ENCODE measurements at places on chromosomes 4 and X.

GRCh38 chr4:163330916-163331628 lies 1.3 kb downstream of the NPY1R start:
- no peak for DNase-seq

- no peak for DNase-seq
These were observed 174.3 kb upstream of the ANXA10 start for GRCh38 chr4:167918077-167918476.

DNA sequence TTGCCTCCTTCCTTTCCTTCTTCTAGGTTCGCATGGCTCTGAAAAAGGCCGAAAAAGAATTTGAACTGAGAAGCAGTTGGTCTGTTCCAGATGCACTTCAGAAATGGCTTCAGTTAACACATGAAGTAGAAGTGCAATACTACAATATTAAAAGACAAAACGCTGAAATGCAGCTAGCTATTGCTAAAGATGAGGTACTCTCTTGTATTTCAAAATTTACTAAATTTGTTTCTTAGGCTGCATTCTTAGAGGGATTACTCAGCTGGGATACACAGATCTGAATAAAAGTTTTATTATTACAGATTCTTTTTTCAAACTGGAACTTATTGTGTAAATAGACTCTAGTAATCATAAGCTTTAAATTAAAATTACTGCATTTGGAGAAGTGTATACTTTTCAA lies 146.9 kb downstream of the STIM2 start:
- no peak for DNase-seq

- no peak for DNase-seq
These were observed 67.2 kb upstream of the PPP3CA start for GRCh38 chr4:101414496-101414895.

GRCh38 chr4:17066972-17067371 lies 168.5 kb upstream of the LDB2 start:
- DNase-seq, result no peak

- no peak for DNase-seq
These were observed 6.1 kb upstream of the EFHC2 start for GRCh38 chrX:44349561-44349960.

GRCh38 chr4:53559021-53559620 lies 32.2 kb downstream of the LNX1 start:
- DNase-seq, result no peak

GRCh38 chr4:150447356-150447755 lies 134.6 kb upstream of the MAB21L2 start:
- no peak for DNase-seq

GRCh38 chrX:134761788-134762187 lies 103.5 kb upstream of the PLAC1 start:
- DNase-seq, result peak; percentile 6

DNA sequence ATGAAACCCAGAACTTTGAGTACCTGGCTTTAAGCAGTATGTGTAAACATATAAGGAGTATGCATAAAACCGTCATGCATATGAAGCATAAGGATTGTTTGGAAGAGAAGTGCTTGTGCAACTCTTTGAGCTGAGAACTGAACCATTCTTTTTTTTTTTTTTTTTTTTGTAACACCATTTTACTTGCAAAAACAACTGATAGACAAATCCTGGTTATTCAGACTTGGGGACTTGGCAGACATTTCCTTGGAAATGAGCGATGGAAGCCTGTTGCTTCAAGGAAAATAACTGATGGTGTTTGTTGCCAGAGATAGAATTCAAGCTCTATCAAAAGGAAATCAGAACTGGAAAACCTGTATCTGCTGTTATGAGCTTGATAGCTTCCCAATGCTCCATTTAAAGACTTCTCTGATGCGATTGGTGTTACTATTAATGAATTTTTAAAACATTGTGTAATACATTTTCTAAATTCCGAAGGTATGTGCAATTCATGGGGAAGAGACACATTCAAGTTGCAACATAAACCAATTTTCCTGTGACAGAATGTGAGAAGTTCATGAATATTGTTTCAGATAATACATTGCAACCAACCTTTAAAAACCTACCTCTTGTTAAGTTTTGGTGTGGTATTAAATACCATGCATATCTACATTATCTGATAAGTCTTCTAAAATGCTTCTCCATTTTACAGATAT lies 47.0 kb upstream of the FAT1 start:
- no peak for DNase-seq

- no peak for DNase-seq
These were observed 69.9 kb downstream of the GATB start for GRCh38 chr4:151690876-151691275.

- no peak for DNase-seq
These were observed 1699.8 kb upstream of the IGFBP7 start for GRCh38 chr4:58809948-58810347.

DNA sequence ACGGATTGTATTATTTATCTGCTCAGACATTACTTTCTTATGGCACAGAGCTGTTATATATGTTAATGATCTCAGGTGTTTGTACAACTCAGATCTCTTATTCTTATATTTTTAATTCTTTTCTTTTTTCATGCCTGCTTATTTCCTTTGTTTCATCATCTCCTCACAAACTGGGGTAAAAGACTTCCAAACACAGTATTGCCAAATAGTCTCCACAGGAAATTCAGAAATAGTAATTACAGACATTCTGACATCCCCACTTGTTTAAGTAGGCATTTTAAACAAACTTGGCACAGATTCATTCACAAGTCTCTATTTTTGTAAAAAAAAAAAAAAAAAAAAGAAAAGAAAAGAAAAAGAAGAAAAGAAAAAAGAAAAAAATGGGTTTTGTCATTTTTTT lies 129.7 kb upstream of the USP38 start:
- no peak for DNase-seq

DNA sequence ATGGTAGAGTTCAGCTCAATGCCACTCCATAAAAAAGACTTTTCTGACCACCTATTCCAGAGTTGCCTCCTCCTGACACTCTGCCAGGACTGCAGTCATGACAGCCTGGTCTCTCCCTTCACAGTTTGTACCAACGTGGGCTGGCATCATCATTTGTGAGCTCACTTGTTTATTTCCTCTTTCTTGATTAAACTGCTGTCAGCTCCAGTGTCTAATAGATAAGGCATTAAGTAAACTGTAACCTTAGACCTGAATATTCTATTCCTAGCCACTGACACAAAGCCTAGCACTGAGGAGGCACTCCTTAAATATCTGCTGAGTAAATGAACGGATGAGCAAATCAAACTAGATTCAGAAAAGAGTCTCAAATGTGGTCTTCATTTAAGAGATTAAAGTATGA lies 48.7 kb downstream of the DDX60 start:
- DNase-seq, result no peak

- no peak for DNase-seq
These were observed 66.5 kb upstream of the TMEM184C start for GRCh38 chr4:147550626-147551246.

GRCh38 chr4:180745019-180745418 lies 1498.2 kb upstream of the TENM3 start:
- DNase-seq, result no peak

DNA sequence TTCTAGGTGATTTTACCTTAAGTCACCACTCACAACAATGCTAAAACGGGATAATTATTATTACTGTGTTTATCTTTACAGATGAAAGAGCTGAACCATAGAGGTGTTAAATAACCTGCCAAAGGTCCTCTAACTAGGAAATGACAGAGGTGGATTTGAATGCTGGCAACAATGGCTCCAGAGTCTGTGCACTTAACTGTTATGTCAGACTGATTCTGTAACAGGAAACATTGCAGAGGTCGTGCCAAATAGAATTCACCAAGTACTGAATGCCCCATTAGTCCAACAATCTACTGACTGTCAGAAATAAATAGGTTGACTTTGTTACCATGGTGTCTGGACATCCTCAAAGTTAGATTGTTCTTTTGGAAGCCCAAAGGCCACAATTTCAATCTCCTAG lies 20.9 kb upstream of the USP27X start:
- DNase-seq, result no peak

DNA sequence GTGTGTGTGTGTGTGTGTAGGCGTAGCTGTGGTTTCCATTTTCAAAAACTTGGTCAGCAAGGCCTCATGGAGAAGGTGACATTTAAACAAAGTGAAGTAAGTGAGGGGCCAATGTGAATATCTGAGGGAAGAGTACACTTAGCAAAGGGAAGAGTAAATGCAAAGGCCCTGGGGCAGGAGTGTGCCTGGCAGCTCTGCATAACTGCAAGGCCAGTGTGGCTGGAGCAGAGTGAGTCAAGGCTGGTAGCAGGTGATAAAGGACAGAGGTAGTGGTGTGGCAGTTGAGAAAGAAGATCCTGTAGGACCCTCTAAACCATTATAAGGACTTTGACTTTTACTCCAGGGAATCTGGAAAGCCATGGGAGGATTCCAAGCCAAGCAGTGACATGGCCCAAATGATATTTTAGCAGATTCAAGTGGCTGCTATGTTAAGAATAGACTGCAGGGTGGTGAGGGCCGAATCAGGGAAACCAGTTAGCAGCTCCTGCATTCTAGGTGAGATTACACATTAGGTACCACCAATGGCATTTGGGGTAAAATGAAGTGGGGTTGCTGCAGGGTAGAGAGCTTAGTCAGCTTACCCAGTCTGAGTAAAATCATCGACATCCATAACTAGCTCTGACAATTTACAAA lies 5.9 kb upstream of the TBC1D1 start:
- DNase-seq, result no peak

GRCh38 chr4:1375051-1375721 lies 28.2 kb downstream of the UVSSA start:
- DNase-seq, result no peak

DNA sequence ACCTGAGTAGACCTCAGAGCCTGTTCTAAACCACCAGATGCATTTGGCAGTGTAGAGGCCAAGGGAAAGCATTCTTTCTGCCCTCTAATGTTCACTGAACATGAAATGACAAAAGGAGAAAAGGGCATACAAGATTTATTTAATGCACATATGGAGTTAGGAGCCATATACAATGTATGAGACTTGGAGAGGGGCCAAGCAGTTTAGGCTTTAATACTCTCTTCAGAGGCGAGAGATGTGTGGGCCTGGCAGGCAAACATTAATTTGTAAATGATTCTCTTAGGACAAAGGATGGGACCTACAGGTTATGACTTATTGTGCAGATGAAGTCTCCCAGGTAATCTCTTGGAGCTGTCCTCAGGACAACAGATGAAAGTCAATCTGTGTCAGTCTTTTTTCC lies 631.9 kb downstream of the ADGRL3 start:
- no peak for DNase-seq

- no peak for DNase-seq
These were observed 290.7 kb upstream of the TENM3 start for GRCh38 chr4:181952478-181952877.

DNA sequence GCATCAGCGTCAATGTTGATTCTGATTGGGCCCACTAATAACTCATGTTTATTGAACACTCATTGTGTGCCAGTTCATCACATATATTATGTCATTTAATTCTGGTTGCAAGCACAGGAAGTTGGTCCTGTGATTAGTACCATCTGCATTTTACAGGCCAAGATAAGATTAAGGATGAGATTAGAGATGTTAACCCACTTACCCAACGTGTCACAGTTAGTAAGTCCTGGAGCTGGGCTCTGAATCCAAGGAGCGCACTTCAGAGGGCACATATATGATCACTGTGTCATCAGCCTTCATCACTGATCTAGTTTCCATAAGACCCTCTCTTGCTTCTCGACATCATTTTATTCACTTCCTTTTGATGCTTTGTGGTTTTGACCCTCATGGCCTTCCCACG lies 205.3 kb upstream of the ANXA3 start:
- no peak for DNase-seq

DNA sequence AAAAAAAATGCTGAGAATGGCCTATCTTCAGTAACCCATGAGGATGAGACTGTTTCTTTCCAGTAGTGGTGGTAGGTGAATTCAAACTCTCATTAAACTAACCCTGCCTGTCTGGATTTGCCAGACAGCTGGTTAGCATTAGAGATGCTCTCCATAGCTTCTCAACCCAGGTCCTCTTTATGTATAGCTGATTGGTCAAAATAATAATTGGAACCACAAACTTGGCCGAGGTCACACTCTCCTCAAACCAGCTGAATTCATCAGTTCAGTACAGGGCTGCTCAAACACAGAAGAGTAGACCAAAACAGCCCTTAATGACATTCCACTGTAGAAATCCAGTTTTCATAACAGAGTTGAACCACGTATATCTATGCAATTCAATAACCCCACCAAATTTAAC lies 85.3 kb downstream of the HCCS start:
- no peak for DNase-seq

GRCh38 chr4:10115797-10116568 lies 616 bp downstream of the WDR1 start:
- peak; percentile 75 for DNase-seq

DNA sequence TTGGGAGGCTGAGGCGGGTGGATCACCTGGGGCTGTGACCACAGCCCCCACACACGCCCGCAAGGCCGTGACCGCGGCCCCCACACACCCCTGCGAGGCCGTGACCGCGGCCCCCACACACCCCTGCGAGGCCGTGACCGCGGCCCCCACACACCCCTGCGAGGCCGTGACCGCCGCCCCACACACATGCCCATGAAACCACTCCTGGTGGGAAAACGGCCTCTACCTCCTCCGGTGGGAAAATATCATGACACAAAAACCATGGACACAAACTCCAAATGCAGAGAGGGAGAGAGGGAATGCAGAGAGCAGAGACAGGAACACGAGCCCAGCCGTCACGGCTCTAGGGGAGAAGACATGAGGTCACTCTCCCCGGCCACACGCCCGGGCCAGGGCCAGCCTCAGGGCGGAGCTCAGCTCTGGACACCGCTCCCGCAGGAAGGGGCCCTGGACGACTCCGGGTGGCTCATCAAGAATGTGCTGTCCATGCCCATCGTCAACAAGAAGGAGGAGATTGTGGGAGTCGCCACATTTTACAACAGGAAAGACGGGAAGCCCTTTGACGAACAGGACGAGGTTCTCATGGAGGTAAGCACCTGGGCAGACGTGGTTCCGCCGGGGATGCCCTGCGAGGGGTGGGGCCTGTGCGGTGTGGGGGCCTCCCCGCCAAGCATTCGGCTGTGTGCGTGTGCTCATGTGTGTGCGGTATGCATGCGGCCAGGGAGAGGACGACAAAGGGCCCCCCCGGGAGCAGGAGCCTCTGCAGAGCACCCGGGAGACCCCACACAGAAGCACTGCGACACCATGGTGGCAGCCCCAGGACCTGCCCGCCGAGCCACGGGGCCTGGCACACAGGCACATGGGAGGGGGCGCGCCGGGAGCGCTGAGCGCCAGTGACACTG lies 17.4 kb downstream of the ATP5ME start:
- DNase-seq, result no peak

DNA sequence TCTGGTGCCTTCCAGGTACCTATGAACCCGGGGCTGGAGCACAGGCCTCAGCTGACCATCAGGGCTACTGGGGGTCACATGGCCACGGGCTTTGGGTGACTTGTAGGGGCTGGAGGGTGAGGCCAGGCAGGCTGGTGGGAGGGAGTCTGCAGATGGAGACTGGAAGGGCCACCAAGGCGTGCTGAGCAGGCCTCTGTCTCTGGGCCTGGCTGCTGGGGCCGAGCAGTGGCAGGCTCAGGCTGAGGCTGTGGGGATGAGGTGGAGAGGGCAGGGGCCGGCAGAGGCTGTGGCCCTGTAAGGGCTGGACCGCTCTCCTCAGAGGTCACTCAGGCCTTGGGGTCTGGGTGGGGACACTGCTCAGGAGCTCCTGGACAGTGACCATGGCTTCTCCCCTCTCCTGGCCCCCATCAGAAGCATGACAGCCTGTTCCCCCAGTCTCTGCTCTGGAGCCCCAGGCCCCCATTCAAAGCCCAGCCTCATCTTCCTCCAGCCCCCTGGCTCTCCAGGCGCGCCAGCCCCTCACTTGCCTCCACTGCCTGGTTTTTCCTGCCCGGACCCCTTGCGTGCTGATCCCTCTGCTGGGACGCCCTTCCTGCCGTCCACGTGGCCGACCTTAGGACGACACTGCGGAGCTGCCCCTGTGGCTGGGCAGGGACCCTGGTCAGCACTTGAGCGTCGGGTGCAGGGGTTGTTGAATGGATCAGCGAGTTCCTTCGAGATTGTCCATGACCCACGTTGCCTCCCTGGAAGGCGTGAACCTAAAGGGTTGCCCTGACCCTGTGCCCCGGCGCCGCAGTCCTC lies 11.1 kb upstream of the NAT8L start:
- no peak for DNase-seq

Data from CD4-positive, alpha-beta T cell treated with Interleukin-21 for 1 hour (primary cell).